ENCODE measurements at places on chromosomes 5 and 9.

GRCh38 chr5:8857051-8857450 is 688.8 kb downstream of the SEMA5A start:
- no peak for DNase-seq

DNA sequence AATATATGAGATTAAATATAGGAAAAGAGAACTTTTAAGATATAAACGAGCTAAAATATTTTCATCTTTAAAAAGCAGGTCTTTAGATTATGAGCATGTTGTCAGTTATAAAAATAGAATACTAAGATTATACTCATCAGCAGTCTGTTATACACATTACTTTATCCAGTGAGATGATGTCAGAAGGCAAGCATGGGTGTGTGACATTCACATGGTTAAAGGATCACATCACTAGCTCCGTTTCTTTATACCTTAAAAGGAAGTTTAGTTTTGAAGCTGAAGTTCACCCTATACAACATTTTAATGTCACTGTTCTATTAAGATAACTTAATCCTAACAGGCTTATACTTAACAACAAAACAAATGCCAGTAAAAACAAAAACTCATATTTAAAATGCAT is 59.6 kb downstream of the RICTOR start:
- DNase-seq: peak; percentile 92

- no peak for DNase-seq
Measured at GRCh38 chr5:79495311-79495710, 18.6 kb downstream of the HOMER1 start.

DNA sequence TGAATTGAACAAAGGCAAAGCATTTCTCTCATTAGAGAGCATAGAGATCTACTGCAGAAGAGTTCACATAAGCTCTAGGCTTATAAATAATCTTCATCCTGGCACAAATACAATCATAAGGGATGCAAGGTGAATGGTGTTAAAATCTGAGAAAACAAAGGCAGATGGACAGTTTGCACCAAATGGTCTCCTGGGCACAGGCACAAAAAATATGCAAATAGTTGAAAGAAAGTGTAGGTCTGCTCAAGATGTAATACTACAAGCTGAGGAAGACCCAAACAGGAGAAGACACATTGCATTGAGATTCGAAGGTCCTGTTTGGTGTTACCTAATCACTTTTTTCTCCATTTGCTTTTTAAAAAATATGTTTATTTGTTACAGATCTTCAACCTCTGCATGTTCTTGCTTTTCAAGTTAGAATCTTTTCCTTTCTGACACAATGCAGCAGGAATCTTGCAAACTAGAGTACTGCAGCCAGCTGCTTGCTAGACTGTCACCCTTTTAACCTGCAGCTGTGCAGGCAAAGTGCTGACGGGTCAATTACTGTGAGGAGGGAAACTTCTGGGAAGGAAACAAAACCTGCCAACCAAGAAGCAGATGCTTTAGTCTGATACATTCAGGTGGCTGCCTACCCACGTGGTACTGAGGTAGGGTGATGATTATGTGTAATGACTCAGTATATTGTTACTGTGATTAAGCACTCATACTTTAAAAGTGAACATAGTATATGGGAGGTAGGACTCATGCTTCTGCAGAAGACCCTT is 1048.6 kb upstream of the SEMA6A start:
- no peak for DNase-seq

DNA sequence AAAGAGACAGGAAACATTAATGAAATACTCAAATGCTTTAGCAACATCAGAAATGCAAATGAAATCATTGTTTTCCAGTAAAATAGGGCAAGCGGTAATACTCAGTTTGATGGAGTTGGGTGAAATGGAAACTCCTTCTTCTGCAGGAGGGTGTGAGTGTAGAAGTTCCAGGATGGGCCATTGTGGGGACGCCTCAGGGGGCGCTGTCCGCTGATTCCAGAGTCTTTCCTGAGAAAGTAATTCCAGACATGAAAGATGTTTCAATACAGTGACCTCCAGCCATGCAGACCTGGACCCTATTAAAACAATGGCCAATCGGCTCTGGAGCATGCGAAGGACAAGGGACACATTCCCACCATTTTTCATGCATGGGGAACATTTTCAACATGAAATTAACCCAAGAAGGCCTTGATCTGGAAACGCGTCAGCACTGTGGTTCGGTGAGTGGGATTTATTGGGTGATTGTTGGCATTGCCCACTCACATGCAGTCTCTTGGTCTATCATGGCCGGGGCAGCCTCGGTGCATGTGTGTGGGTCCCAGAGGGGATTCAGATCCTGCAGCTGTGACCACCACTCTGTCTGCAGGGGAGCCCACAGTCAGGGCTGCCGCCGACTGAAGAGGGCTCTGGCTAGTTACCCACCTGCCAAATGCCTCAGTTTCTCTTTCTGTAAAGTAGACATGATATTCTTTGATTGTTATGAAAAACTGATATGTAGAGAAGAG is 132.6 kb upstream of the IRX4 start:
- DNase-seq: no peak

DNA sequence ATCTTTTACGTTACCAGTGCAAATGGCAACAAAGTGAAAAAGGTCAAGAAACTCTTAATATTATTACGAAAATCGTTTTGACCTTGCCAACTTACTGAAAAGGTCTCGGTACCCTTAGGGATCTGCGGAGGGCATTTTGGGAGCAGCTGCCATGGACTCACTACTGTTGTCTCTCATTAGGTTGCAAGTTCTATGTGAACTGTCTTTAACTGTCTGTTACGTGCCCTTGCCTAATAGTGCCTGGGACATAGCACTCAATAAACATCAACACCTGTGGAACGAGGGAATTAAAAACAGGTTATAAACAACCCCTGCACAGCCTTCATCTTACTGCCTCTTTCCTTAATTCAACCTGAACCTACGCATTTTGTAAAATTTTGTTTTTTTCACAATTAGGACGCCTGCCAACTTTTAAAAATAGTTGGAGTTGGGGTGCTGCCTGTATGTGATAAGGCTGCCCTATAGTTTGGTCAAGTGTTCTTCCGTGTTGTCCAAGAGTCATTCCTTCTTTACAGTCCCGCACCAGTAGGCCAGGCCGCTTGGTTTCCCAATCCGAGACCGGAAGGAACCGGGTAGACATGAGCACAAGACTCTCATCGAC is 527 bp upstream of the SREK1 start:
- peak; percentile 7 for DNase-seq

DNA sequence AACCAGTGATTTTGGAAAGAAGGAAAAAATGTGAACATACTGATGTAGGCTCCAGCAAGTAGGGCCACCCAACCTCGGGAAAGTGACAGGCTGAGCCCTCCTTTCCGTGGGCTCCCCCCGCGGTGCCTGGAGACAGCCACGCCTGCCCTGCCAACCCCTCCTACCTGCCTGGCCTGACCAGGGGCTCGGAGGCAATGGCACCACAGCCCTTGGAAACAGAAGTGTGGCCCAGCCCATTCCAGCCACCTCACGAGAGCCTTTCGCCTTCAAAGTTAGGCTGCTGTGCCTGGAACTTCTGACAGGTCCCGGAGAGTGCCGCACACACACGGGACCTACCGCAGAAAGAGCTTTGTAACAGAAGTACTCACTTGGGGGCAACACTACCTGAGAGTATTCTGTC is 49.5 kb upstream of the LRRC14B start:
- no peak for DNase-seq

- peak; percentile 51 for DNase-seq
Measured at GRCh38 chr5:144794922-144795321, 624.2 kb downstream of the KCTD16 start.

DNA sequence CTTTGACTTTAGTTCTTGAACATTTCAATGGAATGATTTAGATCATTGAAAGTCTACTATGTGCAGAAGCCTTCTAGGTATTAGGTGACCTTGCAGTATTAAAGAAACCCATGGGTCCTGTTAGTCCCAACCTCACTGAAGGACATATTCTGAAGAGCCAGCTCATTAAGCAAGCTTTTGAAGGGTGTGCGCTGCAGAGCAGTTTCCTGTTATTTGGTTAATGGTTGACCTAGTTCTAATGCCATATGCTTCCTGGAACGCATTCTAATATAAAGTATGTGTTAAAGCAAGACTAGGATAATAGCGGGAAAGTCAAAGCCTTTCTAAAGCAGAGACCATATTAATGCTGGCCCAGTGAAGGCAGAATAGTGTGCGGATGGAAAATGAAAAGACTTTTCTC is 20.1 kb downstream of the ZNF462 start:
- DNase-seq: no peak

DNA sequence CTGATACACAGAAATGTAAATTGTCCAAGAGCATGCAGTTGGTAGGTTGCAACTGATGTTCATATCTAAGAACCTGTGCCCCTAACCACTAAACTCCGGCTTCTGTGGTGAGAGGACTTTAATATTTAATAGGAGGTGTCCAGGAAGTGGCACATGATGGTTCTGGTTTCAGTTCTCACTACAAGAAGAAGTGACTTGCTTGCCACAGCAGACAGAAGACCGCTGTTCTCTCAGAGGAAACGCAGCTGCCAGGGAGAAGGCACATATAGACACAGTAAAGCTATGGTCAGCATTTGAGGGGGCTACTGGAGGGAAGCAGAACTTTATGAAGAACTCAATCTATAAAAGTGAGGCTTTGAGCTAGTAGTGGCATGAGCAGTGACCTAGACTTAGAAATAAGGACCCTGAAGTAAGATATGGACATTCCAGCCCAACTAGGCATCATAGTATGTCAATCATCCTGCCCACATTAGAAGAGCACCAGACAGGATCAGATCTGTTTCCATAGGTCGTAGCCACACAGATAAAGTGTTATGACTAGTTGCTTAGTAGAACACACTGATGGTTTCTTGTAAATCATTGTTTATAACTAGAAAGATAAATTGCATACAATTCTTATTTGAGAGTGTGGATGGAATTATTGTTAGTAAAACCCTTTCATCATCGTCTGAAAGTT is 36.4 kb upstream of the DAB2 start:
- DNase-seq: no peak

GRCh38 chr5:124461941-124462340 is 284.5 kb downstream of the ZNF608 start:
- no peak for DNase-seq

- DNase-seq: peak; percentile 7
Measured at GRCh38 chr5:159324986-159325385, 5.3 kb downstream of the IL12B start.
